ENCODE measurements at places on chromosomes 4 and X. TPM values are rescaled to one million over a fixed set of nuclear protein-coding genes. Genes with fewer than 3 reads are reported as not detected.

ODAM gene
- total RNA-seq = not detected

CSAG2 gene
- total RNA-seq = not detected

TSPAN7 gene
- total RNA-seq = 0.19 TPM

SMAD1 gene
- 8.9 TPM for total RNA-seq

H2BW2 gene
- not detected for total RNA-seq

MAGEA4 gene
- not detected for total RNA-seq

DCLK2 gene
- total RNA-seq = 3.8 TPM

GAGE13 gene
- not detected for total RNA-seq

CT45A3 gene
- total RNA-seq = not detected

PAGE4 gene
- not detected for total RNA-seq

FANCB gene
- total RNA-seq = 6.5 TPM

TACR3 gene
- total RNA-seq = not detected

STPG2 gene
- 0.06 TPM for total RNA-seq

PPEF2 gene
- total RNA-seq = not detected

DNASE1L1 gene
- total RNA-seq = 141 TPM

DIAPH2 gene
- 33.8 TPM for total RNA-seq

ARR3 gene
- total RNA-seq = not detected
